ENCODE measurements at places on chromosomes 11 and 22.

GRCh38 chr11:114275280-114275679 lies 20.9 kb upstream of the NNMT start:
- H3K4me3 ChIP-seq, result no peak overlapping the region
- no peaks in the 10 kb centered on the region for H3K36me3 ChIP-seq
- no peaks in the 10 kb centered on the region for H3K4me1 ChIP-seq
- H3K27ac ChIP-seq, result no peak overlapping the region

GRCh38 chr22:21106000-21106399 lies 60.3 kb downstream of the LRRC74B start:
- H3K4me1 ChIP-seq, result no peaks in the 10 kb centered on the region
- no peak overlapping the region for H3K4me3 ChIP-seq
- DNase-seq, result no peak
- H3K27ac ChIP-seq, result no peak overlapping the region
- no peaks in the 10 kb centered on the region for H3K36me3 ChIP-seq
- peaks cover 10% of the 10 kb centered on the region for H3K27me3 ChIP-seq

GRCh38 chr22:37278261-37278660 lies 4.0 kb upstream of the CYTH4 start:
- H3K4me1 ChIP-seq, result no peaks in the 10 kb centered on the region
- no peak overlapping the region for H3K4me3 ChIP-seq
- no peak overlapping the region for H3K27ac ChIP-seq
- no peak for DNase-seq
- no peaks in the 10 kb centered on the region for H3K27me3 ChIP-seq

DNA sequence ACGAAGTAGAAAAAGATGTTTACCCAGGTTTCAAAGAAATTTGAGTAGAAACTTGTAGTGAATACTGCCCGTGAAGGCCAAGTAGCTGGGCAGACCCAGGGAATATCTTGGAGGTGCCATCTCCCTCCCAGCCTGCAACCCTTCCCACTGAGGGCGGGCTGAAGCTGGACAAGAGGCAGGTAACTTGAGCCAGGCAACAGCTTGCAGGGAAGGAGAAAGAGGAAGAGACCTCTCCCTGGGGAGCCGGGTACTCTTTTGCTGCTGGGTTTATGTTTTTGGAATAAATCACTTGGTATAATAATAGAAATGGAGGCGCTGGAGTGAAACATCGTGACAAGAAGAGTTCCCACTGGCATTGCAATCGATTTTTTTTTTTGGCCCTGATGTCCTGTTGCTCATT lies 49.4 kb upstream of the JAM3 start:
- H3K27me3 ChIP-seq, result no peaks in the 10 kb centered on the region
- no peak for DNase-seq
- no peak overlapping the region for H3K4me3 ChIP-seq
- H3K27ac ChIP-seq, result no peak overlapping the region
- no peaks in the 10 kb centered on the region for H3K4me1 ChIP-seq

DNA sequence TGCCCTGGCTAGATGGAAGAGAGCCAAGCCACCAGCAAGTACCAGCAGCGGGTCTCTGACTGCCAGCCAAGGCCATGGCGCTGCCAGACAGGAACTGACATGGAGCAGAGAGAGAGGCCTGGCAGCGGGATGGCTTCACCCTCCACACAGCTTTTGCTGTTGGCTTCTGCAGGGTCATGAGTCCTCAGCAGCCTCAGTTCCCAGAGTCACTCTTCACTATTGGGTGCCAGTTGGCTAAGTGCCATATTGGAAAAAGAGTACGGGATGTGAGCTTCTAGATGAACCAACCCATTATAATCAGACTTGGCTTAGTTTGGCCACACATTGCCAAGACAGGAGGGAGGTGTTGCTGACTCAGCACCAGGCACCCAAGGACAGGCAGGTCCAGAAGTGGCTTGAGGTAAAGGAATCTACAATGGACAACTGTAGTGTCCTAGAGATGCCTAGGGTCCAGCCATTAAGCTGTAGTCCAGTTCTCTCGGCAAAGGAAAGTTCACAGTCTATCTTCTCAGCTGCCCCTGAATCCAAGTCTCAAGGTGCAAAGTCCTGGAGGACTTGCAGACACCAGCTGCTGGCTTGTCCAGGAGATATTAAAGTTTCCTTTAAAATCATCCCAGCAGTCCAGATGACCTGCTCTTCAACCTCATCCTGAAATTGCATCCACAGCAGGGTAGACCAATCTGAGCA lies 40.7 kb upstream of the POU2AF1 start:
- no peaks in the 10 kb centered on the region for H3K27me3 ChIP-seq
- peaks cover 8% of the 10 kb centered on the region for H3K4me1 ChIP-seq
- H3K4me3 ChIP-seq, result no peak overlapping the region

- H3K27me3 ChIP-seq, result no peaks in the 10 kb centered on the region
- DNase-seq, result peak; percentile 55
- H3K27ac ChIP-seq, result peak overlapping the region; percentile 88
- peaks cover 27% of the 10 kb centered on the region for H3K4me1 ChIP-seq
These were observed 3.5 kb downstream of the PLXNB2 start for GRCh38 chr22:50303848-50304527.

Data from uterus (tissue), 4 donors.